Glomerular endothelial cell (primary cell): ENCODE measurements at places on chromosomes 5 and 9. TPM values are rescaled to one million over a fixed set of nuclear protein-coding genes. Genes with fewer than 3 reads are reported as not detected.

Gene SLC36A2
- not detected in 2 replicates for total RNA-seq

Gene NUDT12
- total RNA-seq, result 3.0 and 5.9 TPM in 2 replicates

Gene CNTNAP3B
- 18.8 and 51.5 TPM in 2 replicates for total RNA-seq

Gene PTPRD
- total RNA-seq, result 1.3 and 4.1 TPM in 2 replicates

Gene ADRB2
- total RNA-seq, result 0.70 and 2.5 TPM in 2 replicates

Gene CWC27
- total RNA-seq, result 12.7 and 24.0 TPM in 2 replicates

Gene MLANA
- not detected in 2 replicates for total RNA-seq

Gene ZDHHC11B
- total RNA-seq, result not detected in 2 replicates

Gene DNAI1
- total RNA-seq, result not detected in 2 replicates

Gene GPR150
- total RNA-seq, result 0.10 and 0.82 TPM in 2 replicates

Gene MARCHF11
- not detected in 2 replicates for total RNA-seq

Gene CKMT2
- 0.34 TPM in 1 of 2 replicates, not detected in the other for total RNA-seq

Gene PTGER4
- 31.3 and 55.1 TPM in 2 replicates for total RNA-seq

Gene ADGRD2
- not detected in 2 replicates for total RNA-seq

Gene NR4A3
- total RNA-seq, result 0.05 and 0.12 TPM in 2 replicates

Gene PCDHGA12
- 10.5 and 23.0 TPM in 2 replicates for total RNA-seq

Gene COL5A1
- total RNA-seq, result 185 and 366 TPM in 2 replicates

Gene HEMGN
- not detected in 2 replicates for total RNA-seq

Gene IRX4
- total RNA-seq, result not detected in 2 replicates

Gene CCL28
- total RNA-seq, result 0.53 and 0.87 TPM in 2 replicates

Gene GABBR2
- 1.0 and 3.3 TPM in 2 replicates for total RNA-seq

Gene GZMA
- total RNA-seq, result not detected in 2 replicates

Gene GOLM1
- total RNA-seq, result 100 and 120 TPM in 2 replicates

Gene PCDHB3
- 0.23 and 0.58 TPM in 2 replicates for total RNA-seq

Gene HAVCR1
- total RNA-seq, result 0.15 TPM in 1 of 2 replicates, not detected in the other

Gene MCCC2
- total RNA-seq, result 30.8 and 34.0 TPM in 2 replicates

Gene NXNL2
- total RNA-seq, result 0.29 TPM in 1 of 2 replicates, not detected in the other

Gene HARS1
- 76.7 and 101 TPM in 2 replicates for total RNA-seq

Gene GABRB2
- total RNA-seq, result not detected in 2 replicates

Gene ERGIC1
- 168 and 172 TPM in 2 replicates for total RNA-seq

Gene NANS
- 85.1 and 96.6 TPM in 2 replicates for total RNA-seq

Gene ACTL7A
- total RNA-seq, result not detected in 2 replicates

Gene IFNE
- 0.39 and 0.53 TPM in 2 replicates for total RNA-seq

Gene GFI1B
- total RNA-seq, result not detected in 2 replicates

Gene GDA
- total RNA-seq, result 0.05 TPM in 1 of 2 replicates, not detected in the other

Gene OBP2B
- total RNA-seq, result not detected in 2 replicates

Gene CARTPT
- not detected in 2 replicates for total RNA-seq

Gene PLAC8L1
- not detected in 2 replicates for total RNA-seq

Gene PCDHGA5
- 0.82 and 2.1 TPM in 2 replicates for total RNA-seq

Gene EPB41L4B
- 0.88 and 1.8 TPM in 2 replicates for total RNA-seq

Gene ECPAS
- 49.9 and 69.1 TPM in 2 replicates for total RNA-seq

Gene PCDHA11
- total RNA-seq, result 0.23 TPM in 1 of 2 replicates, not detected in the other

Gene LECT2
- not detected in 2 replicates for total RNA-seq

Gene CDH6
- 6.7 and 22.1 TPM in 2 replicates for total RNA-seq
